GF-D8 (cell line): ENCODE measurements at places on chromosomes 2 and 18.

DNA sequence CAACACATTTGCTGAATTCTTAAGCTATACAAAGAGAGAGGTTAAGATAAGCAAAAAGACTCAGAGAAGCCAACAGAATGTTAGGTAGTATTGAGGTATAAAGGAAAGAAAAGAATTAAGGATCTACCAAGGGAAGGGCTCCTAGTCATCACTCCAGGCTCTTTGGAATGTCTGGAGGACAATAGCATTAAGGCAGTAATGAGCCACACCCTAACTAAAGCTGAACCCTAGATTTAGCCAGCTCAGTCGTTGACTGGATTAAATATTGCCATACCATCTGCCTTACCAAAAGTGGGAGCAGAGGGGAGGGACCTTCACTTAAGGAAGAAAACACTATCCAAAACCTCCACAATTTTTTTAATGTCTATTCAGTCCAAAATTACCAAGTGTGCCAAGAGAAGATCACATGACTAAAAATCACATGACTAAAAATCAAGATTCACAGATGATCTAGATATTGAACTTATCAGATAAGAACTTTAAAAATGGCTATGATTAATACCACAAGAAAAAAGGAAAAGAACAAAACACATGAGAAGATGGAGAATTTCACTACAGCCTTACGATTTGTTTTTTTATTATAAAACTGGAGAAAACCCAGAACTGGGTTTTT lies 59.7 kb downstream of the EXOC6B start:
- DNase-seq = no peak

- DNase-seq = no peak
Measured at GRCh38 chr18:63315876-63316275, 3.7 kb downstream of the BCL2 start.

DNA sequence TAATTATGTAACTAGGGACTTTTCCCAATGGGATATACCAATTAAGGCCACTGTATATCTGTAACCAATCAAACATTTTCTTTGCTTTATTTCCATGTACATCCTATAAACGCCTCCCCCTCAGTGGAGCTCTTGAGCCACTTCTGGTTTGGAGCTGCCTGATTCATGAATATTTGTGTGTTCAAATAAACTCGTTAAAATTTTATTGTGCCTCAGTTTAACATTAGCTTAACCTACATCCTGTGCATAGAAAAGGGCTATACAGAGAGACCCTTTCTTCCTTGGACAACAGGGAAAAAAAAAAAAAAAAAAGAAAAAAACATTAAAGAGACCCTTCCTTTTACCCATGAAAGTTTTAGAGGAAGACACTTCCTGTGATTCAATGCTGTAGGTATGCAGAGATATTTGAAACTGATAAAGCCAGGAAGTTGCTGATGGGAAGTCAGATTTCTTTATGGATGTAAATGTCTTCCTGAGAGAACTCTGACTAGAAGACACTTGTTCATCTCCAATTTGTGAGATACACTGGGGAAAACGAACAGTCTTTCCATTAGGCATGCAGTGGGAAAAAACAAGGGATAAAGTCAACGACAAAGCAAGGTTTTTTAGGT lies 614.6 kb upstream of the SOX11 start:
- DNase-seq = no peak

DNA sequence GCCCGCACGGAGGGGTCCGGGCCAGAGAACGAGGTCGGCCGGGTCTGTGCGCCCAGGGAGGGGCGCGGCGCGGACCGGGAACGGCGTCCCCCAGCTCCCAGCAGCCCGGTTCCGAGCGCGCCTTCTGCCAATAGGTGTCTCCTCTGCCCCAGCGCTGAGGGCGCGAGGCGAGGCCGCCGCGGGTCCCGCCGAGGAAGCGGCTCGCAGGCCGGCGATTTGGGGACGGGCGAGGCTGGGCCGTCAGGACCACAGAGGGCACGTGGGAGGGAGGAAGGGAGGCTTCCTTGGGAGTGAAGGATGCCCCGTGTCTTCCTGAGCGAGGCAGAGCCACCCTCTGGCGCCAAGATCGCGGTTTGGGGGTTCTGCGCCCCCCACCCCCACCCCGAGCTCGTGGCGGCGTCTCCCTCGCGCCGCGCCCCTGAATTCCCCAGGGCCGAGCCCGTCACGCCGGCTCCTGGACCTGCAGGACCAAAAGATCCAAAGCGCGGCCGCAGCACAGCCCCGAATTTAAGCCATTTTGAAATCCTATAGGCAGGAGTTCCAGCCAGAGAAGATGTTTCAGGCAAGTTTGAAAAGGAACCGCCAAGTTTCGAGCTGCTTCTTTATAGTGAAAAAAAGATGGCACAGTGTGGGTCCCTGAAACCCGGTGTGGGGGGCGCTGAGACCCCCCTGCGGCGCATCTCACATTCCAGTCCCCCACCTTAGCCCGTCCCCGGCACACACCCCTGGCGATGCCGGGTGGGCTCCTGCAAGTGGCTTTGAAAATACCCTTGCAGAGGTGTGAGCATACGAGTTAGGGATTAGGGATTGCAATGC lies 909 bp downstream of the NFATC1 start:
- DNase-seq = no peak

DNA sequence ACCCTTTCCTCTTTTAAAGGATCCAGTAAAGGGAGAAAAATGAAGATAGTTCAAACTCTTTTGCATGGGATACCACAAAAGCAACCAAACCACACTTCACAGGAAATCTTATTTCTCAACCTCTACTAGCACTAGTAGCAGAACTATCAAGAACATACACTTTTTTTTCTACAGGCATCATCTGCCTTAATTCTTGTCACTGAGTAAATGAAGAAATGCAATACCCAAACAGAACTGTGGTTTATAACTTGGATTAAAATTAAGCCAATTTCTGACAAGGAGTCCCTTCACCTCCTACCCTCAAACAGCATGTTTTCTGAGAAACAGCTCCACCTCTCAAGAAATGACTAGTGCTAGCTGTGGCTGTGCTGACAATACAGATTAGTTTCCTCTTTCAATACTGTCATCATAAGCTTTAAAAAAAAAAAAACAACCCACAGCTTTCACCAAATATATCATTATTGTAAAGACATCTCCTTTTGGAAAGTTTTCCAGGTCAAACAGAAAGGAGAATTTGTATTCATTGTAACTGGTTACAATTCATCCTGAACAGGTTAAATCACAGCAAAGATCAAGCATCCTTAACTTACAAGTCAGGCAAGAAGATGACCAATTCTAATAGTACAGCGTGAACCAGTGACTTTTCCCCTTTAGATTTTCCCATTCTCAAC lies 44.4 kb downstream of the PTPN2 start:
- DNase-seq = peak; percentile 87

DNA sequence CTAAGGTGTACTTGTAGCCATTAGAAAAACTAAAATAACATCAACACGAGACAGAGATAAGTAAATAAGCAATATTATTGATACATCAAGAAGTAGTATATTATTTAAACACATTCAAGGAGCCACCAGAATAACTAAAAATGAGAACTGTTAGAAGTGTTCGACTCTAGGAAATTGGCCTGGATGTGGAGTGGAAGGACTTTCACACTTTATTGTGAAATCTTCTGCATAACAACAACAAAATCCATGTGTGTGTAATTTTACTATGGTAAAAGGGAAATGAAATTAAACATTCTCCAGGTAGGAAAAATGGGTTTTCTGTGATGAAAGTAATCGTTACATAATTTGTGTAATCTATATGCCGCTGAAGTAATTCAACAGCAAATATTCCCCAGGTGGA lies 96.3 kb upstream of the RNF152 start:
- DNase-seq = no peak

GRCh38 chr2:11753452-11753885 lies 7.0 kb downstream of the LPIN1 start:
- peak; percentile 79 for DNase-seq

DNA sequence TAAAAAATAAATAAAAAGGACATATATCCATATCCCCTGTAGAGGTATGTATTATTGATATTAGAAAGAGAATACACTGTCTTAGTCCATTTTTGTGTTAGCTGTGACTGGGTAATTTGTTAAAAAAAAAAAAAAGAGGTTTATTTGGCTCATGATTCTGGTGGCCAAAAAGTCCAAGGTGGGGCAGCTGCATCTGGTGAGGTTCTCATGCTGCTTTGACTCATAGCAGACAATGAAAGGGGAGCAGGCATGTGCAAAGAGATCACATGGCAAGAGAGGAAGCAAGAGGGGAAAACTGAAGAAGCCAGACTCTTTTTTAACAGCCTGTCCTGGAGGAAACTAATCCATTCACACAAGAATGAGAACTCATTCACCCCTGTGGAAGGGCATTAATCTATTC lies 101.6 kb upstream of the MAP4K3 start:
- DNase-seq = no peak

DNA sequence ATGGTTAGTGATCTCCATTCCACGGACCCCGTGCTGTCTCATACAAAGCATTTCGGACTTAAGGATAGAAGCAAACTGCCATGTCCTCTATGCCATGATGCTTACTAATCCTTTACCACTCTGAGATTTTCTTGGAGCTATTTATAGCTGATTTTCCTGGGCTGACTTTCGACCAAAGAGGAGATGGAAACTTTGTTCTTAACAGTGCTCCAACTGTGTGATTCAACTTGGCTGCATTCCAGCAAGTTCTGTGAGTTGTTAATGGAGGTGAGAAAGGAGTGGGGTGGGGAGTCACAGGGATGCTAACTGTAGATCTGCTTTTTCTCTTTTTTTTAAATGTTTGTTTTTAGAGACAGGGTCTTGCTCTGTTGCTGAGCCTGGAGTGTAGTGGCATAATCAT lies 45.5 kb upstream of the MSH2 start:
- no peak for DNase-seq

GRCh38 chr2:72191441-72191840 lies 43.8 kb upstream of the CYP26B1 start:
- DNase-seq = no peak

DNA sequence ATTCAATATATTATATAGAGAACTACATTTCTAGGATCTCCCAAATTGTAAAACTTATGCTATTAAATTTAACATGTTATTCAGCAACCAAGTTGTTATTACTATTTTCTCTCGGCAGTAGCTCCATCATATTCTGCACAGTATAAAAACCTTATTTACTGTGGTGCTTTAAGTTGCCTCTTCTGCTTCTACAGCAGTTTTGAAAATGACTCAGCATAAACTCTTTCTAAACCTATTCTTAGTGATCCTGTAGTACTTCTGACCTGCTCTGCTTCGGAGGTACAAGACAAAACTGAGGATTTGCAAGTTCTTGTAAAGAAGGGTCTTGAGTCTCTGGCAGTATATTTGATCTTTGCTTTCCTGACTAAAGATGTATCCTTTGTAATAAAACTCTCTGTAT lies 567.2 kb downstream of the TMX3 start:
- DNase-seq = no peak

DNA sequence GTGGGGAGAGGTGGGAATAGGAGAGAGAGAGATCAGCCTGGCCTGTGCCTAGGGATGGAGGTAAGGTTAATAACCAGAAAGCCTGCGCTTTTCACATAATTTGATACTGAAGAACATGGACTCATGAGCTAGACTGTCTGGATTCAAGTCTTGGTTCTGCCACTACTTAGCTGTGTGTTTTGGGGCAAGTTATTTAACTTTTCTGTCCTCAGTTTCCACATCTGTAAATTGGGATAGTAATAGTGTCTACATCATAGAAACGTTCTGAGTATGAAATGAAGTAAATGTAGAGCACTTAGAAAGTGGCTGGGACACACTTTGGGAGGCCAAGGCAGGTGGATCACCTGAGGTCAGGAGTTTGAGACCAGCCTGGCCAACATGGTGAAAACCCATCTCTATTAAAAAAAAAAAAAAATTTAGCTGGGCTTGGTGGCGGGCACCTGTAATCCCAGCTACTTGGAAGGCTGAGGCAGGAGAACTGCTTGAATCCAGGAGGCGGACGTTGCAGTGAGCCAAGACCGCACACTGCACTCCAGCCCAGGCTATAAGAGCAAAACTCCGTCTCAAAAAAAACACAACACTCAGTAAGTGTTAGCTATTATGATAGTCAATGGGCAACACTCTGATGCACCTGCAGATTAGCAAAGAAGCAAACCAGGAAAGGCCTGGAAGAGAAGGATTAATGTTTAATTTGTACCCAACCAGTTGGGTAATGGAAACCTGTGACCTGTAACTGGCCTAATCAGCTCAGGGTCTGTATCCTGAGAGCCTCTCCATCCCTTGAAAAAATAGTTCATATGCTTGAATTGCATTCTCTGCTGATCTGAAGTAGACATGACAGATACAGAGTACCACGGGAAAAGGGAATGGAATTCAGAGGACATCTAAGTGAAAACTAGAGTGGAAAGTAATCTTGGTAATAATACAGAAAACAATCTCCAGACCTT lies 6.8 kb downstream of the GALM start:
- DNase-seq = no peak

- DNase-seq = no peak
Measured at GRCh38 chr2:105645938-105646773, 98.6 kb upstream of the NCK2 start.

DNA sequence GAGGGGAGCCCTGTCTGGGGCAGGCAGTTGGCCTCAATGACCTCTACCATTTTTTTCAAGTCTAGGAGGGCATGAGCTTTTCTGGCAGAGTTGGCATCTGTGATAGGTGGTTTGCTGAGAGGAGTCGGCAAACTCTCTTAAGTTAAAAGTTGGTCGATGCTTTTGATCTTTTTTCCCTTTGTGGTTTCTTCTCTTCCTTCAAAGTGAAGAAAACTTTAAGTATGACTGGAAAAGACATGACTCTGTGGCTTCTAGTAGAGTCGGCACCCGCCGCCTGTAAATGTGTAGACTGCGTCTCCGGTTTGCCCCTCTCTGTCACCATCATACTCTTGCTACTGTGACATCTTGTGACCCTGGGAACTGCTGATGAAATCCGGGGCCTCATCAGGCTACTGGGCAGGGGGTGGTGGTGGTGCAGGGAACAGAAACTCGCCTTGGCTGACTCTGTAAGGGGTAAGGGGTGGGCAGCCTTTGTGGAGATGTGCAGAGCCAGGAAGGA lies 21.1 kb downstream of the INPP5D start:
- DNase-seq = no peak

- DNase-seq = no peak
Measured at GRCh38 chr2:66024391-66024790, 410.5 kb upstream of the MEIS1 start.

GRCh38 chr2:46365913-46366667 lies 68.9 kb downstream of the EPAS1 start:
- no peak for DNase-seq

- no peak for DNase-seq
Measured at GRCh38 chr2:171524018-171524401, 1.7 kb downstream of the CYBRD1 start.

GRCh38 chr2:226031647-226032501 lies 632.4 kb downstream of the NYAP2 start:
- no peak for DNase-seq
